NCI-H446 (cell line): ENCODE measurements at places on chromosomes 2 and 18.
A peak's percentile ranks its signal among the peaks of the same experiment; 100 is the strongest.

DNA sequence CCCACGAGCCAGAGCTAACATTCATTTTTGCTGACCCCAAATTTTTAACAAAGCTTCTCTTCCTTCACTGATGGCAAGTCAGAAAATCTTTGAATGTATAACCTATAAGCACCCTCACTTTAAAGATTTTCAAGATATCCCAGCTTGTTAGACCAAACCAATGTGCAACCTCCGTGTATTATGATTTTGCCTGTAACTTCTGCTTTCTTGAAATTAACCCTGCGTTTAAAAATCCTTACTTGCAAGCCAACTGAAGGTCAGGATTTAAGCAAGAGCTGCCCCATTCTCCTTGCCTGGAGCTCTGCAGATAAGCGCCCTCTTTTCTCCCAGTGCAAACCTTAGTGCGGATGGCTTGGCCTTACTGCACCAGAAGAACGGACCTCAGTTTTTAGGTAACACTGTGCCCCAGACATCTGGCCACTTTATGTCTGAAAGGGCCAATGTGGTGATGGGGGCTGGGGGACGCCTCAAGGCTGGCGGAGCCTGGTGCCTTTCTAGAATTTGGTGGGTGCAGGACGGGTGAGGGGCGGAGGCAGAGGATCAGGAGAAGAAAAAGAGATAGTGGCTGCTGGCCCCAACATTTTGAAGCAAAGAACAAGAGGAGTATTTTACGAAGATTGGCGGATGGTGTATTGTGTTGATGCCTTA, 805 bp upstream of the TNFRSF11A start:
- DNase-seq = no peak

GRCh38 chr2:234606896-234607295, 110.0 kb upstream of the ARL4C start:
- DNase-seq = peak; percentile 40

DNA sequence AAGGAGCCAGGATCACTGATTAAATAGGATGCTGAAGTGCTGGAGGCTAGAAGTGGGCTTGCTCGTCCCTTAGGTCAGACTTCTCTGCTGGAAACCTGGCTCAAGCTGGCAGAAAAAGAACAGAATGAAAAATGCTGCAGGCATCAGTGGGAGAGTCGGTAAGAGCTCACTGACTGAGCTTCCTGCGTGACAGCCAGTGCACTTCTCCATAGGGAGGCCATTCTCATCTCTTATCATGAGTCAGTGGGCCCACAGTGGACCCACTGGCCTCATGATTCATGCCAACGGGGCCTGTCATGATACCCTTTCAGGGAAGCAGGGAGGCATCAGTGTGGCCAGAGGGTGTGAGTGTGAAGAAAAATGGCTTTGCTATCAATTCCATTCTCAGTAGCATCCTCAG, 498.2 kb downstream of the PTPRM start:
- DNase-seq = no peak

GRCh38 chr18:78957140-78957539, 22.5 kb upstream of the SALL3 start:
- DNase-seq = no peak

DNA sequence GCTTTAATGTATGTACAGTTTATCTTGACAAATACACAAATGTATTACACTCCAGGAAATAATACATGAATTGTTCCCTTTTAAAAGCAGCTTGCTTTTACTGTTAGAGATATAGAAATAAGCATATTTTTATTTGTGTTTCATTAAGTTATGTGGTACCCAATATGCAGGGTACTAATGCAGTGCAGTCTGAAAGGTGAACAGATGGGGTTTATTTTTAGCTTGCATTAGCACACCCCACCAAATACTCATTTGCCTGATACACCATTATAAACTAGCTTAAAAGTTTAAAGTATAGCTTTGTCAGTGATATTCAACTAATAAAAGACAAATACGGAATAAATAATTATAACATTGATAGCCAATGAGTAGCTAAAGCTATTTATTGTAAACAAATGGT, 394.7 kb upstream of the ZNF804A start:
- DNase-seq = no peak

- no peak for DNase-seq
Measured at GRCh38 chr18:24009651-24010333, 4.8 kb upstream of the TTC39C start.

DNA sequence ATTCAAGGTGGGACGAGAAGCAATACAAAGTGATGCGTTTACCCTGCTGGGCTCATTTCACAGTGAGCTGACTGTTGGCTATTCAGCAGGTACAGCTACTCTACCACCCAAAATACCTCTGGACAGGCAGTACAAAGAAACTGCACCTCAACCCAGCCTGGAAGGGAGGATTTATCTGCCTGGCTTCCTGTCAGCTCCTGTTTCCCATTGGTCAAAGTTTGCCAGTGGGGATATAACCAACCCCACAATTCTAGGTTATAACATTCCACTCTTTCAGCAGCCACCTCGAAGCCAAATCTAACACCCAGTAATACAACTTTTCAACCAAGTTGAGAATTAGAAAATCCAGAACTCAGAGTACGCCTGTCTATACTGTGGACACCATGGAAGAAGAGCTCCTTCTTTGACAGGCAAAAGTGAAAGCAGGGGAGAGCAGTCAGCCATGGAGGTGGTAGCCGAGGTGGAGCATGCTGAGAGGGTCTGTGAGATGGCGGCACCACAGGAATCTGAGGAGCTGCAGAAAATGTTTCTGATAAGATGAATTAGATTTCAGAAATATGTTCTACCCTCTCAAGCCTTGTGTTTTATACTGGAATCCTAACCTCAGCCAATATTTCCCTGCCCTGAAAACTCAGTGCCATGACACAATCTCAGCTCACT, 10.8 kb downstream of the DUSP19 start:
- no peak for DNase-seq

DNA sequence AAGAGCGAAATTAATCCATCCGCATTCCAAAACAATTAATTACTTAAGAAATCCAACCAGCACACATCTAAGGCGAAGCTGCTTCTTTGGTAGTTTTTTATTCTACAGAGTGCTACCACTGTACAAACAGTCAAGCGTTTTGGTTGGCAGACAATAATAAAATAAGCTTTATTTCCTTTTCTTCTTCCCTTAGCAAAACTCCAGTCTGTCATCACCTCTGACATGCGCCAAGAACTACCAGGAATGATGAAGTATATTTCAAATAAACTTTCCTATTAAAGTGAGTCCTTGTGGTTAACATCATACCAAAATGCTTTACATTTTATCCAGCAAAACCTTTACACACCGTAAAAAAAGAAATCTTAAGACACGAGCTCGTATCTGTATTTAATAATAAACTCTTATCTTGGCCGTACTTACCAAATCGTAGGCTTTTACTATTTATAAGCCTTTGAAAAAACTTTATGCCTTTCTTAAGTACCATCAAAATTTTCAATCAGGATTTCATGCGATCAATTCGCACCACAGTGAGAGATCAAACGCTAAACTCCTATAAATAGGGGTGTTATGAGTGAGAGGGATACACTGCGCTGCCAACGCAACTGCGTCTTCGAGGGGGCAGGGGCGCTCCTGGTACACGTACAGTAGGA, 1.3 kb downstream of the ATL2 start:
- DNase-seq = no peak

GRCh38 chr18:50734886-50735285, 84.9 kb downstream of the MRO start:
- DNase-seq = no peak

DNA sequence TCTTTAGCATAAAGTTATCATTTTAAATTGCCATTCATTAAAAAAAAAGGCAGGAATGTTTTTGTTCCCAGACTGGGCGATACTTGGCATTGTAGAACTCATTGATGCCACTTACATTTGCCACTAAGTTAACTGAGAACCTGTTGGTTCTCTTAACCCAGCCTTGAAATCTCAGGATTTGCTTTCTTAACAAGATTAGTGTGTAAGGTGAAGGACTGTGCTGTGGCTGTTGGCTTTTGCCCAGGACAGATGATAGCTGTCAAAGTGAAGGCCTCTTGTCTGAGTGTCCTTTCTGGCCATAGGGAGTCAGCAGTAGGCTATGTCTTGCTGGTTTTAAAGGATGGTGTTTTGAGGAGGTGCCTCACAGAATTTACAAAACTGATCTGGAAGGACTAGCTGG, 2.6 kb downstream of the DPYSL5 start:
- DNase-seq = no peak

GRCh38 chr2:218995561-218995960, 2.3 kb upstream of the CRYBA2 start:
- no peak for DNase-seq

DNA sequence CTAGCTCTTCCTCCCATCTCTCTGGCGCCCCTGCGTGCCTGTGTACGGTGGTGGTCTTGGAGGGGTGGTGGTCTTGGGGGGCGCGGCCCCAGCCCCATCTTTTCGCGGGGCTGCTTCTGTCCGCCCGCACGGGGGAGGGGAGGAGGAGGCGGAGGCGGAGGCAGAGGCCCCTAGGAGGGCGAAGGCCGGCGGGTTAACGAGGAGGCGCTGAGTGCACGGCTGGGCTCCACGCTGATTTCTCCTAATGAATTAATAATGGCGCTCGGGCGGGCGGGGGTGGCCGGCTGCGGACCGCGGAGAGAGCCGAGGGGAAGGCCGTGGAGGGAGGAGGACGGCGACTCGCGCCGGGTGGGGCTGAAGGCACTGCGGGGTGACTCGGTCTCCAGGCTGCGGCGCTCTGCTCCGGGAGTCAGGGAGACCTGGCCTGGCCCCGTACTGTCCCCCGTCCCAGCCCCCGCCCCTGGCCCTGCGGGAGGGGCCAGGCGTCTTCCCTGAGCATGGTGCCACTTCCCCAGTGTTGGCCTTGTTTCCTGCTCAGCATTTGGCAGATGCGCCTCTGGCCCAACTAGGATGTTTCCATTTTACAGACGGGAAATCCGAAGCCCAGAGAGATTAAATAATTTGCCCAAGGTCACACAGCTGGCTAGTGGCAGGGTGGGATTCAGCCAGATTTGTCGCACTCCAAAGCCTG, 6.0 kb downstream of the GAREM2 start:
- no peak for DNase-seq
